SW480 (cell line): ENCODE measurements at places on chromosomes 2 and 18.
A peak's percentile ranks its signal among the peaks of the same experiment; 100 is the strongest.

- DNase-seq: no peak
Measured at GRCh38 chr2:38754506-38754905, 3.3 kb upstream of the SRSF7 start.

- no peak for DNase-seq
Measured at GRCh38 chr2:226079196-226079595, 679.7 kb downstream of the NYAP2 start.

DNA sequence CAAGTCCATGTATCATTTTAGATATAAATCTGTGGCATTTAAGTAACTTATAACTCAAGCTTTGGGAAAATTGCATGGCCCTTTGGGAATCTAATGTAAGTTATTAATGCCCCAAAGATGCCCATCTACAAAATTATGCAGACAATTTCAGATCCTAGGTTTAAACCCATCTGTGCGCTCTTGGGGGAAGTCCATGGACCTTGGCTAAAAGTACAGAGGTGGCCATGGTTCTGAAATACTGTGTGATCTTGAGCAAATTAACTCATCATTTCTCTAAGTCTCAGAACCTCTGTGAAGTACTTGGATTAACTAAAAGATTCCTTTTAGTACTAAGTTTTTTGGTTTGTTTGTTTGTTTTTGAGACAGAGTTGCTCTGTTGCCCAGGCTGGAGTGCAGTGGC lies 19.5 kb downstream of the INPP1 start:
- DNase-seq: no peak

- no peak for DNase-seq
Measured at GRCh38 chr18:22541232-22541631, 123.5 kb upstream of the CTAGE1 start.

DNA sequence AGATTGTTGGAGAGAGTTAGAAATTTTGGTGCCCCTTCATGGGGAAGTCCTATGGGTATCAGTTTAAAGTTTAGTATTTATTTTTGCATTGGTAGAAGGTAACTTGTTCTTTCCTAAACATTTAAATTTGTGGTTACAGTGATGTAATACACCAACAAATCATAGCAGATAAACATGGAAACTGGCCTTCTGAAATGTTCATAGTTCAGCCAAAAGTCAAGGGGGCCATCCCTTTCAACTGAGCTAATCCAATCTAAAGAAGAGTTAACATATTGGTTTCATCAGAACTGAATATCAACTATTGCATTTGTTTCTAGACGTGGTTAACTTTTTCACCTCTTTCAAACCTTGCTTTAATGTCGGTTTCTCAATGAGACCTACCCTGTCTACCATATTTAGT lies 46.3 kb downstream of the PPP1R1C start:
- DNase-seq: no peak

DNA sequence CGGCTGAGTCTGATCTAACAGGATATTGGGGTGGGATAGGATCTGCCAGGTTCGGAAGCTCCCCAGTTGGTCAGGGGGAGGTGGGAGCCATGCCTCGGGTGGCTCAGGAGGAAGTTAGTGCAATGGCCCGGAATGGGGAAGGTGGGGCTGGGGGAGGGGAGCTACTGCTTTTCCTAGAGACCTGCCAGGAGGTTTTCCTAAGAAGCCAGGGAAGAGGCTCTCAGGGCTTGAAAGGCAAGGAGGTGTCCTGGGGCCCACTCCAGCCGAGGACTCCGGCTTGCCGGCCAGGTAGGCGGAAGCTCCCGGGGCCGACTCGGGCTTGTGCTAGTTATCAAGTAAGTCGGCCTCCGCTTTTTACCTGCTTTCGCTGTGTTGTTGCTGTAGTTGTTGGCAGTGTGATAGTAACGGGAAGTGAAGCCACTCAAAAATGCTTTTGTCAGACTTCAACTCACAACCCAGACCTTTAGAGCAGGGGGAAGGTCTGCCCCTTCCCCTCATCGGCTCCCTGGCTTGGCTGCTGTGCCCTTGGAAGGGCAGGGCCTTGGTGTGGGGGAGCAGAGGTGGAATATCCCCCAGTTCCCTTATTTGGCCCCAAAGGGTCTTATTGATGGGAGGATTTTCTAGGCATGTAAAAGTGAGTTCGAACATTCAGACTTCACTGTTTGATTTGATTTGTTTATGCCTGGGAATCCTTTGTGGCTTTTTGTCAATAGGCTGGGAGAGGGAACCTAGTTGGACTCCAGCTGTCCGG lies 5.4 kb downstream of the GDF7 start:
- DNase-seq: no peak

DNA sequence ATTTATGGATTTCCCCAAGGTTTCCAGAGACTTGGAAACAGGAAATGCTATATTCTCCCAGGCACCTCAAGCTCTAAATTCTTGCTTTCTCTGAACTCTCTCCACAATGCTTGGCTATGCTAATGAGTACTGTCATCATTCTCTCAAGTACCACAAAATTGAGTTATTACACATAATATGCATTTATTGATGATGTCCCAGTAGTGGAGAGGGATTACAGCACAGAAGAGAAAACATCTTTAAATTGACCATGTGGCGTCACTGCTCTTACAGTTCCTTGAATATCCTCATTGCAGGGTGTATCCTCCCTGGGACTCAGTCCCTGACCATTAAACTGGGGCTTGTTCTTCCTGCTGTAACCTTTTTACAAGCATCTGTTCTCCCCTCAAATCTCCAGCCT lies 681.1 kb upstream of the FANCL start:
- DNase-seq: no peak

DNA sequence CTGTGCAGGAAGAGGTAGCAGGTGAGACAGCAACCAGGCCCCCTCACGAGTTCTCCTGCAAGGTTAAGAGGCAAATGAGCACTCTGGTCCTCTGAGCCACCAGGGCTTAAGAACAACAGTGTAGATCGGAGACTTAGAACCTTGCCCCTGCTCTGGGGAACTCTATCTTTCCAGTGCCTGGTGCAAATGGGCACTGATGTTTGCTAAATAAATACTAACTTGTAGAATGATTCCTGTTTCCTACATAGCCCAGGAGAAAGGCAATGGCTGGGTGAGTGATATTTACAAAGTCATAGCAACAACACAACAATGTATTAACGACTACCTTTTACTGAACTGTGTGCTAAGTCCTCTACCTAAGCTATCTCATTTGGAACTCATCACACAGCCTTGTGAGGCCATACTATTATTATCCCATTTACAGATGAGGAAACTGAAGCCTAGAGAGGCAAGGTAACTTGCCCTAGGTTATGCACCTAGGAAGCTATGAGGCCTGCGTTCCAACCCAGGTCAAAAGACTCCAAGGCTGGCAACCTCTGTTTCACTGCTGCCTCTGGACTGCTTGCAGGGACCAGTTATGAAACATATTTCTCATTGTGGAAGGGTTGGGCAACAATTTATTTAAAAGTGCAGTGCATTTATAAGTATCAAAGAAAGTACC lies 4.3 kb downstream of the ATP8B1 start:
- no peak for DNase-seq

GRCh38 chr2:197264332-197264731 lies 46.2 kb downstream of the ANKRD44 start:
- no peak for DNase-seq

DNA sequence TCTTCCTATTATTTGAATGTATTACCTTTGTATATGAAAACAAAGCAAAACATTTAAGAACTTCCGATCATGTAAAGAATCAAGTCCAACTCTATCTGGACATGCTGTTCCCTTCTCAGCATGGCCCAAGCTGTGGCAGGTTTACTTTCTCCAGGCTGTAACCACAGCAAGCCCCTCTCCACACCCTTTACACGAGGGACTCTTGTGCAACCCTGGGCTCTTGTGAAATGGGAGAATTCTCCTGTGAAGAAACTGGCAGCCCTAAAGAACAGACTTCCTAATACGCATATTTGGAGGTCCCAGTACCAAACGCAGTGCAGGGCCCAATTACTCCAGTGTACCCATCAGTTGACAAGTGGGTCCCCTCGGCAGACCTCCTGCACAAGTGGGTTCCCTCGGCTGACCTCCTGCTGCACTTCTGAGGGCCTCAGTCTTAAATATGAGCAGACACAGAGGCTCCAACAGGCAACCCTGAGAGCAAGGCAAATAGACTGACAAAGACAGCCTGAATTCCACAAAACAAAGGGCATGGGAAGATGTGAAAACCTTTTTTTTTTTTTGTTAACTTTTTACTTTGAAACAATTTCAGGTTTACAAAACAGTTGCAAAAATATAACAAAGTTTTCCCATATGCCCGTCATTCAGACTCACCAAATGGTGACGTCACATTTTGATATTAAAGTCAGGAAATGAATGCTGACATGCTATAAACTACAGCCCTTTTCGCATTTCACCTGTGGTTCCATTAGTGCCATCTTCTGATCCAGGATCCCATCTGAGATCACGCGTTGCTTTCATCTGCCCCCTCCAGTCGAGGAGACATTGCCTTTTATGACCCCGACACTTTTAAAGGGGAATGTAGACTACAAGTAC lies 78.2 kb downstream of the FBXO15 start:
- no peak for DNase-seq

DNA sequence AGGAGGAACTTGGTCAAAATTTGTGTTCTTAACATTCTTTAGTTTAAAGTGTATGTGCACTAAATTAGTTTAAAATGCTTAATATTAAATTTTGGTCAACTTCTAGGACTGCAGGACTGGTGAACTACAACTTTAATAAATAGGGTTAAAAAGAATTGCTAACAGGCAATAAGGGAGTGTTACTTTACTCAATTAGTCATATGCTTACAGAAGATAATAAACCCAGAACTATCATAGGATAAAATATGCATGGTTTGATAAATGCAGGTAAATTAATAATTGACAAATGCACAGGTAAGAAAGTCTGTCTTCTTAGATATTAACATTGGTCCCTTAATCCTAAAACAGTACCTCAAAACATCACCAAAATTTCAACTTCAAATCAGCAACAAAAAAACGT lies 20.6 kb downstream of the FARSB start:
- no peak for DNase-seq

DNA sequence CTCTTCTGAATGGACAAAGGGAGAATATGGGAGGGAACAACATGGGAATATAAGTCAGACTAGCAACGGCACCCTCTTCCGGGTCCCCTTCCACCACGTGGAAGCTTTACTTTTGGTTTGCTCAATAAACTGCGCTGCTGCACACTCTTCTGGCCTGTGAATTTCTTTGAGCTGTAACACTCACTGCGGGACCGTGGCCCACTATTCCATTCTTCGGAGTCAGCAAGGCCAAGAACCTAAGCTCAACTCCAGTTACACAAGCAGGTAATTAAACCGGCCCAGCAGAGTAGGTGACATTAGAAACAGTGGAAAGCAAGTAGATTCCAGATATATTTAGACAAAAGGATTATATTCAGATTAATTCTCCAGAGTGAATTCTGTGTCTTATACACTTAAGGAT lies 697.4 kb upstream of the NXPH2 start:
- DNase-seq: no peak

GRCh38 chr18:76943542-76944339 lies 121.4 kb downstream of the ZNF236 start:
- no peak for DNase-seq

DNA sequence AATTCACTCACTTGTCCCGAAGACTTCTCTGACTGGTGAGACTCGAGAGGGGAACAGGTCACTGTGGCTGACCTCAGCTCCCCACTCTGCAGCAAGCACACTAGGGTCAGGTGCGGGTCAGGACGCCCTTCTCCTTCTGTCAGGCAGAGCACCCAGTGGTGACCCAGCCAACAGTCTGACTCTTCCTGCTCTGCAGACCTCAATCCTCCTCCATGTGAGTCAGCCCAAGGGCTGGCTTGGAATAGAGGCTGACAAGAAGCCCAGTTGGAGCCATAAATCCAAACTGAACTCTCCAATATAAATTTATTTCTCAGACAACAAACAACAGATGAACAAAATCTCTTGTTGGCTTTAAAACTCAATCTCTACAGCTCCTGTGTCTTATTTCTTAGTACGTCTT lies 253.1 kb downstream of the SH3BP4 start:
- DNase-seq: no peak

DNA sequence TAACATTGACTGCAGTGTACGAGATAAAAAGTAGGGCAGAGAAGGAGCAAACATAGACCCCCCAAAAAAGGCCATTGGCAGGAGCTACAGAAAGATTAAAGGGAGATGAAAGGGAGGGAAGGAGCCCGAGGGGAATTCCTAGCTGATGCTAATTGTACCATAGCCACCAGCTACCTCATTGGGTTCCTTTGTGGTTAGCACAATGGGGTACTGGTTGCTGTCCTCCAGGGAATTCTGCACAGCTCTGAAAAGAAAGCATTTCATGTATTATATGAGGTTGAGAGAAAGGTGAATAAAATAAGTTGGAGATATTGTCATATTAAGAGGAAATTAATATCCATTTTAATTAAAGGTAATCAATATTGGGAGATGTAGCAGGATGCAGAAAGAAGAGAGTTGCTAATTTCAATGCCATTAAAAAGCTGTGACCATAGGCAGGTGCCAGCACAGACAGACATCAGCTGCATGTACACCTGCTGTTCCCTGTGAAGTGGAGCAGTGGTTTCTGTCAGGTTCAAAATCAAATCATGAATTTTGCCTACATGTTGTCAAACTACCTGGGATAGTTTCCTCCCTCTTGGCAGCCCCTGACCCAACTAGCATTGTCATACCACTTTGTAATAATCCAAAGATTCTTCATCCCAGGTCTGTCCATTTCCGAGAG lies 185.4 kb upstream of the DLGAP1 start:
- DNase-seq: no peak

DNA sequence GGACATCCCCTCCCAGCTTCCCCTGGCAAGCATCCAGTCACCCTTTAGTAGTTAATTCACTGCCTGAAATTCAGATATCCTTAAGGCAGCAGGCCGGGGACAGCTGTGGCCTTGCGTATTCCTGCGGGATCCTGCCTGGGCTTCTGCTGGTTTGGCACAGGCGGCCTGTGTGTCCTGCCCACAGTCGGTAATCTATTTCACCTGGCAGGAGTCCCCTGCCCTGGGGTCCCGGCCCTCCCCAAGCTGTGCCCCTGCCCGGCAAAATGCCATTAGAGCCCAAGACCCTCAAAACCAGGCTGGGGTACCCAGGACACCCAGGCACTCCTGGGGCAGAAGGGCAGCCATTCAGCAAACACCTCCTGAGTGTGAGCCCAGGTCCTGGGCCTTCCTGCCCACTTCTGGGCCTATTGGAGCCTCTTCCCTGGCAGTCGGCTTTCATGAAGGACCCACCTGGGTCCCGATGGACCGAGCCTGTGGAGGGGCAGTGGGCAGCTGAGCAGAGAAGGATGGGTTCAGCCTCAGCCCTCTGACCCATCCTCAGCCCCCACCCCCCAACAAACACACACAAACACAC lies 11.6 kb downstream of the CROCC2 start:
- no peak for DNase-seq

DNA sequence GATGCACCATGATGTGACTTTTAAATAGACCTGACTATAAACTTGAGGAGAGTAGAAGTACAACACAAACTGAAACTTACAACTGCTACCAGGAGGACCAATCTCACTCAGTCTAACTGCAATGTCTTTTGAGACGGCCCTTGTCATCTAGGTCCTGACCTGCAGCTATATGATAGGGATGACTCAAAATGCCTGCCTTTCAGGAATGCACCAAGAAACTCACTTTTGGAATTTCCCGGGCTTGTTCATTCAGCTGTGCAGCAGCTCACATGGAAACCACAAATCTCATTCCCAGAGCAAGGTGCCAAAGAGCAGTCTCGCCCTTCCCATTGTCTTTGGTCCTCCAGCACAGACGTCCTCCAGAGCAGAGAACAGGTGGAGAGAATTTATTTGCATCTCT lies 113.7 kb downstream of the SPOPL start:
- DNase-seq: peak; percentile 5

GRCh38 chr2:147663962-147664361 lies 180.9 kb upstream of the ACVR2A start:
- no peak for DNase-seq
